ENCODE measurements at places on chromosomes 5 and 9.

GRCh38 chr9:127886401-127886972, 9.0 kb upstream of the AK1 start:
- no peak for DNase-seq

DNA sequence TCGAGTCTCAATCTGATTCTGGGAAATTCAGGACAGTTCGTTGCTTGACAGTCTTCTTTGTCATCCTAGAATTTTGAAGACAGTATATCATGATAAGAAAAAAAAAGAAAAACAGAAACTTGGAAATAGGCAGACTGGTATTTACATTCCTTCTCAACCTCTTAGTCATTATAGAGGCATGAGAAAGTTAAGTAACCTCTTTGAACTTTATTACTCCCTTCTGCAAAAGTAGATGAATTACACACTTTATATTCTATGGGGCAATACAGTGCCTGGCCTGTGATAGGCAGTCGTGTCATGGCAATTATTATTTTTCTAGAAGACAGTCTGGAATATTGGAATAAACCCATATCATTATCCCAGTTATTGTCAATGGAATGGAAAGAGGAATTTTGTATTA, 828.9 kb downstream of the TLR4 start:
- no peak for DNase-seq

GRCh38 chr5:35470866-35471265, 146.8 kb upstream of the SPEF2 start:
- DNase-seq: no peak

- no peak for DNase-seq
Measured at GRCh38 chr9:7554699-7555098, 244.9 kb downstream of the DMAC1 start.

GRCh38 chr5:142872217-142872616, 102.0 kb downstream of the ARHGAP26 start:
- DNase-seq: no peak

GRCh38 chr5:60349891-60350415, 350.0 kb downstream of the DEPDC1B start:
- DNase-seq: no peak

DNA sequence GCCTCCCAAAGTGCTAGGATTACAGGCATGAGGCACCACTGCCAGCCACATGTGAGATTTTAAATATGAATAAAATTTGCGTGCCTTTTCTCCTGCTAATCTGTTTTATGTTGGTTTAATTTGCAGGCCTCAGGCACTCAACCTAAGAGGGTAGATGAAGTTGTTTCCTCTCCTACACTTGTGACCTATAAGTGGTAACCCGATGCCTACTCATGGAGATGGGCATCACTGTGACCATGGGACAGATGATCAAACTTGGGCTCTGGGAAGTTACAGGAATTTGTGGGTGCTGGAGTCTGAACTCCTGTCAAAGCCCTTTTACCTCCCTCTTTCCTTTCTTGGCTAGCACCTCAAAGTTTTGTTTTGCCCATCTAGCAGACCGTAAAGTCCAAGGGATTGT, 1.1 kb downstream of the SLC28A3 start:
- no peak for DNase-seq

DNA sequence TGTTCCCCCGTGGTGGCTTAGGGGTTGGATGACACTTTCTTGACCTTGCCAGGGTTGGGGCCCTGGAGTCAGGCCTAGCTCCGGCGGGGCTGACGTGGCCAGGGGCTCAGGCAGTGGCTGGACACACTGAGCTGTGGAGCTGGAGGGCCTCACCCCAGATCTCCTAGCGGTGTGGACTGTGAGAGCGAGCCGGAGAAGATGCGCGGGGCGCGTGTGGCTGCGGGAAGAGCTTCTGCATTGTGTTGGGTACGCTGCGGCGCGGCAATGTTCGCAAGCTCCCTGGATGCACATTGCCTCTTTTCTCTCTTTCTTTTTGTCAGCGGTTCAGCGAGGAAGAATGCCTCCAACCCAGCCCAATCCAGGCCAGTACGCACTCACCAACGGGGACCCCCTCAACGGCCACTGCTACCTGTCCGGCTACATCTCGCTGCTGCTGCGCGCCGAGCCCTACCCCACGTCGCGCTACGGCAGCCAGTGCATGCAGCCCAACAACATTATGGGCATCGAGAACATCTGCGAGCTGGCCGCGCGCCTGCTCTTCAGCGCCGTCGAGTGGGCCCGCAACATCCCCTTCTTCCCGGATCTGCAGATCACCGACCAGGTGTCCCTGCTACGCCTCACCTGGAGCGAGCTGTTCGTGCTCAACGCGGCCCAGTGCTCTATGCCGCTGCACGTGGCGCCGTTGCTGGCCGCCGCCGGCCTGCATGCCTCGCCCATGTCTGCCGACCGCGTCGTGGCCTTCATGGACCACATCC, 4.8 kb downstream of the NR2F1 start:
- no peak for DNase-seq

DNA sequence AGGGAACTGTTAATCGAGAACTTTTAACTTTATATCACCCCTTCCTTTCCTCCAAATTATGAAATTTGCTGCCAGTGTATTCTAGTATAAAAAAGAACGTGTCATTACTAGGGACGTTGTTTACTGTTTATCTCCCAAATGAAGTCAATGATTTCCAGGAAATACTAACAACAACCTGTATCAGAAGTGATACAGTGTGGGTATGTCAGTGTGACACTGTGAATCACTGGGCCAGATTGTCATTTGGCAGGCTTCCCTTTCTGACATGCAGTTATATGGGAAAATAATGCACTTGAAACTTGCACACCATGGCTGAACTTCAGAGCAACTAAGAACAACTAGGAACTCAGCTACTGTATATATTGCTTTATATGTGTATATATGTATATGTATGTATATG, 12.6 kb downstream of the ZNF462 start:
- DNase-seq: no peak

GRCh38 chr5:154544646-154545045, 66.6 kb upstream of the HAND1 start:
- DNase-seq: no peak

DNA sequence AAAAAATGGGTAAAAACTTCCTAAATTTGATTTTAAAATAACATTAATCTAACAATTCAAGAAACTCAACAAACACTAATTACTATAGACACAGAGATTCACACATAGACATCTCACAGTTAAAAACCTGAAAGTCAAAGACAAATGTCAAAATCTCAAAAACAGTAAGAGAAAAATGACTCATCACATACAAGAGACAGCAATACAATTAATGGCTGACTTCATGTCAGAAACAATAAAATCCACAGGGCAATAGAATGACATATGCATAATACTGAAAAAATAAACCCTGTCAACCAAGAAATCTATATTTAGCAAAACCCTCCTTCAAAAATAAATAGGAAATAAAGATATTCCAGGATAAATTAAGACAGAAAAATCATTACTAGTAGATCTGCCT, 200.4 kb downstream of the CEMIP2 start:
- no peak for DNase-seq

GRCh38 chr5:151700296-151700695, 13.6 kb upstream of the SPARC start:
- DNase-seq: no peak

GRCh38 chr5:122129306-122129705, at the start of gene ZNF474:
Gene ZNF474, plus strand, starts transcription at chr5:122129546. Its CDS starts 22,445 bp downstream, at chr5:122151991.
- DNase-seq: no peak

- no peak for DNase-seq
Measured at GRCh38 chr9:89439571-89439970, 58.3 kb downstream of the SEMA4D start.

GRCh38 chr5:63686181-63686580, 276.1 kb downstream of the HTR1A start:
- DNase-seq: no peak

GRCh38 chr5:155085282-155085989, 71.9 kb downstream of the KIF4B start:
- no peak for DNase-seq

DNA sequence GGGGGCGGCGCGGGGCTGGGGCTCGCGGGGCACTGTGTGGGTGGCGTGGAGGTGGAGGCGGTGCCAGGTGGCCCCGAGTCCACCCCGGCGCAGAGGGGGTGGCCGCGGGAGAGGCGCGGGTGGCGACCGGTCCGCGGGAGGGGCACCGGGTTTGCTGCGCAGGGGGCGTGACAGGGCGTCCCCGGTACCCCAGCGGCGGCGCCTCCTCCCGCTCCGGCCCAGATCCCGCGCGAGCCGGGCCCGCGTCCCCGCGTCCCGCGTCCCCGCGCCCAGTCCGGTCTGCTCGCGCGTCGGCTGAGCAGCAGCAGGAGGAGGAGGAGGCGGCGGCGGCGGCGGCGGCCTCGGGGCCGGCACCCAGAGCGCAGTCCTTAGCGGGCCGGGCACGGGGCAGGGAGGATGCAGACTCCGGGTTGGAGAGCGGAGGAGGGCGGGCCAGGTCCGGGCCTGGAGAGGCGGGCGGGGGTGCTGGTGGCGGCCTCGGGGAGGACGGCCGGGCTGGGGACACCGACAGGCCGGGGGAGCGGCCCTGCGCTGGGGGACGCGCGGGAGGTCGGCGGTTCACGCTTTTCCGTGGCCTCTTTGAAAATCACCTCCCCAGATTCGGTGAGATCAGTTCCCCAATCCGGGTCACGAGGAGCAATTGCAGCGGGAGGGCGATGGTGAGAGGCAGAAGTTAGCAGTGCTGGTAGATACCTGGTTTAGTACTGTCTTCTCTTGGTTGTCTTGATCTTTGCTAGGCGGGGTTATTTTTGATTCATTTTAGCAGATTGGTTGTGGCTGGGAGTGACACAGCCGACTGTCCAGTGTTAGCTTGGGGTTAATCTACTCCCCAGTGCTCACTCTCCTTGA, 1.7 kb downstream of the TRIO start:
- DNase-seq: peak; percentile 76

DNA sequence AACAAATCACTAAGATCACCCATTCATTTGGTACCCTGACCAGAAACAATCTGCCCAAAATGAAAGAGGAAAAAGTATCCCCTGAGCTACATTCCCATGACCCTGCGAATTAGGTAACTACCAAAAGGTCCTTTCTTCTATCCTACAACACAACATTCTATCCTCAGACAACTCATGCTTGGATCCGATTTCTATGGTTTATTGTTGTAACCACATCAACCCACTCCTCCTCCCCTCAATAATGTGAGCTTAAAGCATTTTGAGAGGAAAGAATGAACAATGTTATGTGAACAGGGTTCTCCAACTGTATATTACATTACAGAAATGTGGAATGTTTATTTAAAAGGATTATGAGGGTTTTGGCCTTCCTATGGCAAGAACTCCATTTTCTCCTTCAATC, 4.0 kb downstream of the SLC35D2 start:
- DNase-seq: no peak

DNA sequence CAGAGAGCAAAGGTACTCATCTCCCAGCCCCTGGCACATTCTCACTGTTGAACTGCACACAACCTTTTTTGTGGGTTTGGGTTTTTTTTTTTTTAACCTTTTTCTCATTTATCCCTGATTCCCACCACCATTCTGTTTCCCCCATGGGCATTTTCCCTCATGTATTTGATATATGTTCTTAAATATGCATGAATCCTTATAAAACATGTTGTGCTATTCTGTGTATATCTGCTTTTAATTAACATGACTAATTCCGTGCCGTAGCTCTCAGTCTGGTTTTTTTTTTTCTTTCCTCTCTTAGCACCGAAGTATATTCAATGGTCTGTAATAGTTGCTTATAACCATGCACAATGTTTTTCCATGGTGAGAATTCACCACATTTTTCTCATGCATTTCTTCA, 204.5 kb downstream of the RGS3 start:
- DNase-seq: no peak

DNA sequence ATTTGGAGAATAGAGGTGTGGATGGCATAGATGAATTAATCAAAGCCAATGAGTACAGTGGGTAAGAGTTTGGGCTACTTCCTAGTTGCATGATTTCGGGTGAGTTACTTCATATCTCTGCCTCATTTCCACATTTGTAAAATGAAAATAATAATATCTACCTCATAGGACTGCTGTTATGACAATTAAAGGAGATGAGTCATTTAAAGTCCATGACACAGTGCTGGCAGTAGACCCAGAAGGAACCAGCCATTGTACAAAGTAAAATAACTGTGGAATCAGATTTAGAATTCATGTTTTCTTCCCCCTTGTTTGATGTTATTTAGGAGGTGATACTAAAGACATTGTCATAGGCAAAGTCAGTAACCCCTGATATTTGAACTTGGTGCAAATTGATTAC, 139.5 kb upstream of the SLC27A6 start:
- no peak for DNase-seq

DNA sequence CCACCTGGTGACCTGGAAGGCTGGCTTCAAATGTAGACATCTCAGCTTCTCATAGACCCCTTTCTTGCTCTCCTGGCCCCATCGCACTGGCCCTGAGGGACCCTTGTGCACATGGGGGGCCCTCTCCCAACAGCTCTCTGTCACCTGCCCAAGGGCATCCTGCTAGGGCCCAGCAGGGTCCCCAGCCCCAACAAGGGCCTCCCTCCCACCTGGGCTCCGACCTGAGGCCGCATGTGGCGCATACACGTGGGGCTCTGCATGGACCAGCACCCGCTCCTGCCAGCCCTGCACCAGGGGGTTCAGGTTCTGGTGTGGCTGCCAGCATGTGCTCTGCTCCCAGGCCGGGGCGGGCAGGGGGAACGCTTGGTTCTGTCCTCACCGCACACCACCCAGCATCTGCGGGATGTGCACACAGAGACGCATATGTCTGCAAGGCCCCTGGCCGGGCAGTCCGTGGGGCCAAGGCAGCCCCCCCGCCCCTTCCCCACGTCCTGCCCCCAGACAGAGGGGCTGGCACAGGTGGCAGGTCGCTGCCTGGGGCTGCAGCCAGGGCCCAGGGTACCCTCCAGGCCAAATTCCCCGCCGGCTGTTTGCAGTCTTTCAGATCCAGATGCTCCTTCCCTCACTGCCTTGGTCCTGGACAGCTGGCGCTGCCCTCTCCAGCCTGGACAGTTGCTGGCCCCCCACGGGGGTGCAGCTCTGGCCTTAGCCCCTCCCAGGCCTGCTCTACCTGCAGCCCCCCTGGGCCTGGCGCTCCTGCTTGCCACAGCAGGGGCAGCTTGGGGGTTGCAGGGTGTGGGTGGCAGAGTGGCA, 17.9 kb upstream of the NRARP start:
- no peak for DNase-seq

- no peak for DNase-seq
Measured at GRCh38 chr5:120690621-120691407, 226.7 kb downstream of the PRR16 start.

DNA sequence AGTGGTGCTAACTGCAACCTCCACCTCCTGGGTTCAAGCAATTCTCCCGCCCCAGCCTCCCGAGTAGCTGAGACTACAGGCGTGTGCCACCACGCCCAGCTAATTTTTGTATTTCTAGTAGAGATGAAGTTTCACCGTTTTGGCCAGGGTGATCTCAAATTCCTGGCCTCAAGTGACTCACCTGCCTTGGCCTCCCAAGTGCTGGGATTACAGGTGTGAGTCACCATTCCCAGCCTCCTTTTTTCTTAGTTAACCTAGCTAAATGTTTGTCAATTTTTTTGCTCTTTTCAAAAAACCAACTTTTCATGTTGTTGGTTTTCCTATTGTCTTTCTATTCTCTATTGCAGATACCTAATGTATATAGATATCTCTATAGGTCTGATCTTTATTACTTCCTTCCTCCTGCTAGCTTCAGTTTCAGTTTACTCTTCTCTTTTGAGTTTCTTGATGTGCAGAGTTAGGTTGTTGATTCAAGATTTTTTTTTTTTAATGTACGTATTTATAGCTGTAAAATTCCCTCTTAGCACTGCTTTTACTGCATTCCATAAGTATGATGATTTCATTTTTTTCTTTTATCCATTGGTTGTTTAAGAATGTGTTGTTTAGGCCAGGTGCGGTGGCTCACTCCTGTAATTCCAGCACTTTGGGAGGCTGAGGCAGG, 32.9 kb downstream of the FGD3 start:
- DNase-seq: no peak

- no peak for DNase-seq
Measured at GRCh38 chr9:505741-506059, 291.0 kb downstream of the DOCK8 start.

GRCh38 chr5:173497685-173498084, 118.8 kb downstream of the BOD1 start:
- no peak for DNase-seq

All from GM12878 (cell line).